HTR-8/SVneo (cell line): ENCODE measurements at places on chromosomes 2 and 18.

DNA sequence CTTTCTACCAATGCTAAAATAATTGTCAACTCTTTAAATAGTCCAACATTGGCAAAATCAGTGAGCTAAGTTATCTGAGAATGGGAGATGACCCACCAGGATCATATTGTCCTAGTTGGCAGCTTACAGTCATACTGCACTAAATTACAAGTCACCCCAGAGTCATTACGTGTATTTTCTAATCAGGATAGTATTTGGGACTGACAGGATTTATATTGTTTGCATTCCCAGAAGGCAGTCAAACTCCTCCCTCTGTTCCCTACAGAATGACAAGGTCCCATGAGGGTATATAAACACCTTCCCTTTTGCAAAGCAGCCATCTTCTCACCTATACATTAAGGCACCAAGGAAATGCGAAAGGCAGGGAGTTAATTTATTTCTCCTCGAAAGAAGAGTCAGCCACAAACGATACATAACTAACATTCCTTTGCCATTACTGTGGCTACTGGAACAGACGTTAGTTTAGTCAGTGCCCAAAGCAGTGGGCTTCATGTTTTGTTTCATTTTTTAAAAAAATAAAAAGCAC, 125.3 kb downstream of the ANTXR1 start:
- DNase-seq: peak; percentile 75

DNA sequence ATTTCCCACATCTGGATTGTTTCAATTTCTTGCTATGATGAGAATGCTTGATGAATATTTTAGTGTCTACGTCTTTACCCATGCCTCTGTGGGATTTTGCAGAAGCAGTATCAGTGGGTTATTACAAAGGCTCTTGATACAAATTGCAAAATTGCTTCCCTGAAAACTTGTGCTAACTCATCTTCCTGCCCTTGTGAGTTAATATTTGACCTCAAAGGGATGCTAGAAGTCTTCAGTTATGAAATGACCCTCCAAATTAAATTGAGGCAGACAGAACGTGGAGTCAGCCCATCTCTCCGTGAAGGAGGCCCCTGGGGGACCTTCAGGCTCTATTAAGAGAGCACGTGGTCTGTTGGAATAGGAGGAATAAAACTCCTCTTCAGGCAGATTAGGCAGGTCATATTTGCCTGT, 239.2 kb upstream of the HS6ST1 start:
- no peak for DNase-seq

DNA sequence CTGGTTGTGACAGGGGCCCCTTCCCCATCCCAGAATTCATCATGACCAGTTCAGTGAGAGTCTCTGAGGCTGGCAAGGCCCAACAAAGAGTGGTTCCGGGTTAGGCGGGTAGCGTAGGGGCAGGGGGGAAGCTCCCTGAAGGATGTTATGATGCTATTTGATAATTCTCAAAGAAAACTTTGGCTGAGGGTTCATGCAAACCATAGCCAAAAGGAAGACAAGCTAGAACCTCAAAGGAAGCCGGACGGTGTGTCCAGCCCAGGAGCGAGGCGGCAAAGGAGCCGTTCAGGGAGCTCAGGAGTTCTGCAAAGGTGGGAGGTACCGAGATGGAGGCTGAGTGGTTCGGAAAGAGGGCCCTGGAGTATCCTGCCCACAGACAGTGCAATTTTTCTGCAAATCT, 226.8 kb upstream of the RAB6C start:
- DNase-seq: no peak

DNA sequence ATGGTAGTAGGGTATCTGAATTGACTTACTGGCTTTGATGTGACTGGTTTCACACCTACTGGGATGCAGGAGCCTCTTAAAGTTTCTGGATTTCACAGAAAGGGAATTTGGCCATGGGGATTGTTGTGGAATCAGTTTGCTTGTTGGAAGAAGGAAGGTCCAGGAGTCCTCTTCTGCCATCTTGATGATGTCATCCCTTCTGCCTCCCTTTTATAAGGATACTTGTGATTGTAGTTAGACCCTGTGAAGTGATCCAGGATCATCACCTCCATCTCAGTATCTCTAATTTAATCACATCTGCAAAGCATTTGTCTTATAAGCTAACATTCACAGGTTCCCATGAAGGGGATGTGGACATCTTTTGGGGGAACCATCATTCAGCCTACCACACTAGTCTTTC, 79.5 kb downstream of the CCDC138 start:
- DNase-seq: no peak

- DNase-seq: no peak
These were observed 16.5 kb upstream of the TTC27 start for GRCh38 chr2:32611366-32611765.

- peak; percentile 49 for DNase-seq
These were observed 163.8 kb upstream of the STK17B start for GRCh38 chr2:196335221-196335634.

- no peak for DNase-seq
These were observed 723.2 kb downstream of the DPP10 start for GRCh38 chr2:115165529-115166109.

GRCh38 chr2:151336863-151337371, 20.5 kb upstream of the TNFAIP6 start:
- DNase-seq: no peak

DNA sequence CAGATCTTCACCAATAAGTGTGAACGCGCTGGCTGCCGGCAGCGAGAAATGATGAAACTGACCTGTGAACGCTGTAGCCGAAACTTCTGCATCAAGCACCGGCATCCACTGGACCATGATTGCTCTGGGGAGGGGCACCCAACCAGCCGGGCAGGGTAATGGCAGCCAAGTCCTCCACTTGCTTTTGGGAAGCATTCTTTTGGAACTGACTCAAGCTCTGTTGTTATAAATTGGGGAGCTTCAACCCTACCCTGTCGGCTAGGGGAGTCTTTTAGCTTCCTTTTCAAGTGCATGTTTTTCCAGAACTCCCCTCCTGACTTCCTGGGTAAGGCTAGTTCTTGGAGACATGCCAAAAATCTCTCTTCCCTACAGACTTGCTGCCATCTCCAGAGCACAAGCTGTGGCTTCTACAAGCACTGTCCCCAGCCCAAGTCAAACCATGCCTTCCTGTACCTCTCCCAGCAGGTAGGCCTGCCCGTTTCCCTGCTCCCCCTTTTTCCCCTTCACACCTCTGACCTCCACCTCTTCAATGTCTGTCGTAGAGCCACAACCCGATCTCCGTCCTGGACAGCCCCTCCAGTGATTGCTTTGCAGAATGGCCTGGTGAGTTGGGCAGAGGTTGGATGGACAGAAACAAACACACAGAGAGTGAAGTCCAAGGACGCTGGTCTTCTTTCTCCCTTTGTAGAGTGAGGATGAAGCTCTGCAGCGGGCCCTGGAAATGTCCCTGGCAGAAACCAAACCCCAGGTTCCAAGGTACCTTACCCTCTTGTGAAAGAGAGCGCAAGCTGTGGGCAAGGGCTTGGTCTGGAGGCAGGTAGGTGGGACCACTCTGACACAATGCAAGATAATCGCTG, 1.5 kb downstream of the ZFAND2B start:
- no peak for DNase-seq

DNA sequence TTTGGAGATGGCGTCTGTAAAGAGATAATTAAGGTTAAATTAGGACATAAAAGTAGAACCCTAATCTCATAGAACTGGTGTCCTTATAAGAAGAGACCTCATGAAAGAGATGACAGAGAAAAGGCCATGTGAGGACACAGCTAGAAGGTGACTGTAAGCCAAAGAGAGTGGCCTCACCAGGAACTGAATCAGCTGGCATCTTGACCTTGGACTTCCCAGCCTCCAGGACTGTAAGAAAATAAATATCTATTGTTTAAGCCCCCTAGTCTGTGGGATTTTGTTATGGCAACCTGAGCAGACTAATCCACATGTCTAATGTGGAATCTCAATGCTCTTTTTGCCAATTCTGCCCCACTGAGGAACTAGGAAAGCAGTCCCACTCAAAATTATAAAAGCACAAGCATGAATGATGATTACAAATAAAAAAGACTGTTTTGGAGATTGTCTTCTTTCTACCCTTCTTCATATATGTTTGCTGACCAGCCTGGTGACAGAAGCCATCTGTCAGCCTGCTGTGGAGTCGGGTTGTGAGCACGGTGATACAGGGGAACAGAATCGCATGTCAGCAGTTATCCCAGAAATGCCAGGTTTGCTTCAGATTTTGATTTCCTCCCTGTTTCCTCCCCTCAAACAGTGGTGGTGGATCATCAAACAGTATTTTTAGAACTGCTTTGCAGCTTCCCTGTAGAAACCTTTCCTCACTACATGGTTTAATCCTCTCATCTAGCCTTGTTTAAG, 54.2 kb downstream of the INPP4A start:
- no peak for DNase-seq

GRCh38 chr18:7608174-7608550, 41.0 kb downstream of the PTPRM start:
- DNase-seq: no peak

GRCh38 chr18:3104190-3105054, 91.5 kb upstream of the LPIN2 start:
- DNase-seq: peak; percentile 37

DNA sequence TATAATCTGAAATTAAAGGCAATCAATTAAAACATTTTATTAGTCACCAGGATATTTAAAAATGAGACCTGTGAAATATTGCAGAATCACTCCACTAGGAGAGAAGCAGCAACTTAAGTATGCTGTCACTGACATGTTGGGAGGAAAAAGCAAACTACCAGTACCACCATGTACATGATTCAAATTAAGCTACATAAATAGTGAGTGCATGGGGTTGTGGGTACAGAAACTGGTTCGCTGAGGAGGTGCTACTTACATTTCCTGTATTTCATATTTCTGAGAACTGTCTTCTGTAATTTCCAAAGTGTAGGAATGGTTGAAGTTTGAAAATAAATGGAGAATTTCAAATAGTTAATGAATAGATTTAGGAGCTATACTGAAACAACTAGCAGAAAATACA, 7.9 kb upstream of the NR4A2 start:
- no peak for DNase-seq

- DNase-seq: no peak
These were observed 100.5 kb downstream of the TPGS2 start for GRCh38 chr18:36728345-36728744.

- no peak for DNase-seq
These were observed 51.3 kb downstream of the C2orf76 start for GRCh38 chr2:119315241-119315925.
